Right renal pelvis (tissue), 4 donors: ENCODE measurements at places on chromosomes 12 and 14.

- no peak for DNase-seq
Observed at GRCh38 chr14:75553157-75553556, 25.3 kb upstream of the FLVCR2 start.

DNA sequence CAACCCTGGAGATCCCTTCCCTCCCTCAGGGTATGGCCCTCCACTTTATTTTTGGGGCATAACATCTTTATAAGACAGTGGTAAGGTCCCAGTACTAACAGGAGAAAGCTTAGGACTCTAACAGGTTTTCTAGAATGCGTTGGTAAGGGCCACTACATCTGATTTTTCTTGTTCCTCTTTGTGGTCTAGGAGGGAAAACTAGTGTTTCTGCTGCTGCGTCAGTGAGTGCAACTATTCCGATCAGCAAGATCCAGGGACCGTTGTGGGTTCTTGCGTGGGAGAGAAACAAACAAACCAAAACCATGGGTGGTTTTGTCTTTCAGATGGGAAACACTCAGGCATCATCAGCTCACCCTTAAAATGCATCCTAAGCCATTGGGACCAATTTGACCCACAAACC lies 123.6 kb upstream of the SLC16A7 start:
- DNase-seq: no peak

DNA sequence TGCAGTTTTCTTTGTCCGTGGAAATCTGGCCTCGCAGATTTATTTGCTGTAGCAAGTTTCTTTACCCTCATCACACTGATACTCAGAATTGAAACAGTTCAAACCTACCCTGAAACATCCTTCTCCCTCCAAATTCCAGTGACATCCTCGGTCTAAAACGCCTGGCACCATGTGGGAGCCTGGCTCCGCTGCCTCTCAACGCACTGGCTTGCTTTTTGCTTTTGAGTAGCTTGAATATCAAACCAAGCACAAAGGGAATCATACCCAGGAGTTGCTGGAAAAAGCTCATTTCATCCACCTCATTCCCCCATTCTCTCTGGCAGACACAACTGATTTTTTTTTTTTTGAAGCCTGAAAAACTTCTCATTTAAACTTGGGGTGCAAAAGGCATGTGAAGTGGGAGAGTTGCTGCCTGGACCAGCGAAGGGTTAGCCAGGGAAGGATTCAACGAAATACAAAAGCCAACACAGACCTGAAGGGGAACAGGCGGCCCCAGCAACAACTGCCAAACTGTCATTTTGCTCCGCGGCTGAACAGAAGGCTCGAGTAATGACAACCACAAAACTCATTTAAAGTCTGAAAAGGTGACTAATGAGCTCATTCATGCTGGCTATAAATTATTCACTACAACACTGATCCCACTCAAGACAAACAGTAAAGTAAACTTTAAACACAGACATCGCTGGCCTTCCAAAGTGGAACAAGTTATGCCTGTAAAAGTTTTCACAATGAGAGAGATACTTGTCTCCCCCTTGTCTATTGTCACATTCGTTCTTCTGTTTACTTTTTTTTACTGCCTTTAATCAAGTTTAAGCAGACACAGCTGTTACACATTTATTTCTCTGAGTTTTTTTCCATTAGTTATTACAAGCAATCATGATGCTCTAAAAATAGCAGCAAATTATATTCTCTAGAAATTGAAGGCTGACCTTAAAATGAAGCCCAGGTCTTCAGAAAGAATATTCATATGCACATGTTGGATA lies 12.5 kb upstream of the FOXN3 start:
- DNase-seq: no peak

- DNase-seq: no peak
Observed at GRCh38 chr14:35122696-35123387, 490 bp downstream of the PRORP start.

DNA sequence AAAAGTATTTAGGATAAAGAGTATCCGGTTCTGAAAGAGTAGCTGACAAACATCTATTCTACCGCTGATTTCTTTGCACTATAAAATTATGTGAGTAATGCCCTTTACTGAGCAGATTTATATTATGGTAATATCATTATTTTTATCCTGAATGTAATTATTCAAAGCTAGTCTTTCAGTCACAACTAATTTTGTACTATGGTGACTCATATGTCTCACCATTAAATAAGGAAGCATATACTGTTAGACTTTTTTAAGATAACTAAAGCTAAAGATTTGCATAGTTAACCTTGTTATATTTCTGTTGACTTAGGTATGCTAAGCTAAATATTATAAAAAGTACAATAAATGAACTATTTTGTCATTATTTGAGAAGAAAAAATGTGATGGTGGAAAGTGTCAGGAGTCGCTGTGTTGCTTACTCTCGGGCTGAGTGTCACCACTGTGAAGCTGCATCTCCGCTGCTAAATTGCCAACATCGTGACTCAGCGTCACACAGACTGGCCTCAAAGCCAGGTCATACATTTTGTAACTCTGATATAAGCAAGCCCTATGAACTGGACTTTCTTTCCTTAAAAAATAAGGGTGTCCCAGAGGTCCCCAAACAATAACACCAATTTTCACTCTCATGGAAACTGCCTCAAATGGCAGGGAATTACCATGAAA lies 69.1 kb upstream of the SSTR1 start:
- no peak for DNase-seq

DNA sequence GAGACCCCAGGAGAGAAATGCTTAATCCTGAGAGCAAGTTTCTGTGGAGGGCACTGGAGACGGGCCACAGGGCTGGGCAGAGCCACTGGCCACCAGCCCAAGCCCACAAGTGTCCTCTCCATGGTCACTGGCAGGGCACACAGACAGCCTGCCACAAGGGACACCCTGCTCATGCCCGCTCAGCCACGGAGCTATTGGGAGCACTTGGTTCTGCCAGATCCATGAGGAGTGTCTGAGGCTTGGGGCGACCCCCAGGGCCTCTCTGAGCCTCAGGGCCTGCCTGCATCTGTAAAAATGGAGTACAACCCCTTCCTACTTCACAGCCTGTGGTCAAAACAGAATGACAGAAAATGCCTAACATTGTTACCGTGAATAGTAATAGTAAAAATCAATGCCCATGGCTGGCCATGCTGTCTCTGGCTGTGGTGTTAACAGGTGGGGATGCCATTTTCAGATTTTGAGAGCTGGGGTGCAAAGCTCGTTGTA lies 3.2 kb downstream of the PGF start:
- no peak for DNase-seq

DNA sequence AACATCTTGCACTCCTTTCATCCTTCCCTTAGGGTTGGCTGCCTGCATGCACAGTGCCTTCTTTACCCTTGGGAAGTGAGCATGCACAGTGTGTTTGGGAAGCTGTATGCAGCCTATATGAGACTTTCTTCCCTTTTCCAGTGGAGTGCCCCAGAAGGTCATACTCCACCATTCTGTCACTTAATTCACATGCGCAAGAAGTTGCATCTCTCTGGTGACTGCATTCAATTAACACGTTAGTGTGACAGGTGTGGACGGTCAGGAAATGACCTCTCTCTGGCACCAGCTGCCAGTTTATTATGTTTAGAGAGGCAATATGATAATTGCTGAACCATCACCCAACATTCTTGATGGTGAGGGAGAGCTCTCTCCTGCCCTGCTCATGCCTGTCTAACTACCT lies 770.0 kb downstream of the FLRT2 start:
- DNase-seq: no peak

DNA sequence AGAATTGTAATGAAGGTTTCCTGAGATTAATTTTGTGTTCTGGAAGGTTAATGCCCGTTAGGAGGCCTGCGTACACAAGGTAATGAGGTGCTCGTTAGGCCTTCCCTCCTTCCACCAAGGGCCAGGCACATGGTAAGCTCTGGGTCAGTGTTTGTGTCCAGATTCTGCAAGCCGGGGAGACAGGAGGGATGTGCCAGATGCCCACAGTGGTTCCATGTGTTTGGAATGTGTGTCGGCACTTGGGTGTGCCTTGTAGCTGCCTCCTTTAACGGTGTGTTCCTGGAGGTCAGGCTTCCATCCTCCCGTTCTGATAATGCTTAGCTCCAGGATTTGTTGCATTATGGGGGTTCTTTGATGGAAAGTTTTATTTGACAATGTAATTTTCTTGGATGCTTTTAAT lies 5.7 kb downstream of the TRAF3 start:
- no peak for DNase-seq

DNA sequence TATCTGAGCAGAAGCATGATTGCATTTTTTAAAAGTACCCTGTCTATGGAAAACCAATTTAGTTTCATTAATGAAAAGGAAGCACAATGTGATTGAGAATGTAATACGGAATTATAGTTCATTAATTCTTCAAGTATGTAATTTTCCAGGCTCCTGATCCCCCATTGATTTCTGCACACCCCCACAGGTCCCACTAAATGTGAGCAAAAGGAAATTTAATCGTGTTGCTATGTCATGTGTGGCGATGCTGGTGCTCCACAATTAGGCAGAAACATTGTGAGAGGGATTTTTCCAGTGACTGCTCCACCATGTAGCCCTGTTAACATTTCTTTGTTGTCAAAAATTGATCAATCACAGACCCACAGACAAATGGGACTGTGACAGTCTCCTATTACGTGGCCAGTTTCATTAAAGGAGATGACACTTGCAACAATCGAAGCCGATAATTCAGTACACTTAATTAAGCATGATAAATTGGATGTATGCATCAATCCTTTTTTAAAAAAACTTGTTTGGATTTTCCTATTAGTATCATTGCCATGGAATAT lies 306.0 kb downstream of the NELL2 start:
- DNase-seq: no peak

DNA sequence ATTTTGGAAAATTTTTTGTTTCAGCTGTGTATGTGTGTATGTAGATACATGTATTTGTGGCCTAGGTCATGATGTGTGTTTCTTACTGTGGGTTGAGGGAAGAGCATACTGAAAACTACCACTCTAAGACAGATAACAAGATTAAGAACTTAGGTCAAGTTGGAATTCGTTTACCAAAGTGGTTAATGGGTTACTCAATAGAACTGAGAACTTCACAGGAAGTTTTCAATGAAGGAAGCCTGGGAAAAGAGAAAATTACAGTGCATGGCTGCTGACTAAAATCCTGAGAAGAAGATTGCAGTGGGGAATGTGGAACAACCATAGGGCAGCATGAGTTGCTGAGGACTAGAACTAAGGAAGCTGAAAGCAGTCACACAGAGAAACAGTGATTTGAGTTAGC lies 21.4 kb upstream of the FOXG1 start:
- no peak for DNase-seq

GRCh38 chr12:130664772-130665171 lies 51.3 kb downstream of the RIMBP2 start:
- DNase-seq: no peak

DNA sequence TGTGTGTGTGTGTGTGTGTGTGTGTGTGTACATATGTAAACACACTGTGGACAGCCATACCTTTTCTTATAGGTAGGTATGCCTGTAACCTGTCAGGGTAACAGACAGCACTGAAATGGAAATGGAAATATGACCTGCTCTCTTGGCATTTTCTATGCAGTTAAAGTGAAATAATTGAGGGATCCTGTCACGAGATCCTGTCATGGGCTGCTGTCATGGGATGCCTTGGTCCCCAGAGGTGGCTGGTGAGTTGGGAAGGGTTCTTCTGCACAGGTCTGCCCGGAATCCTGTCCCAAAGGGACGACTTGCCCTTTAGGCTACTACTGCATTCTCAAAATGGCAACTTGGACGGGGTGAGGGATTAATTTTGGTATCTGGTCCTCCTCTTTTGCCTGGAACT lies 47.3 kb downstream of the ELK3 start:
- no peak for DNase-seq

GRCh38 chr12:1226951-1227350 lies 235.9 kb downstream of the ERC1 start:
- DNase-seq: no peak

DNA sequence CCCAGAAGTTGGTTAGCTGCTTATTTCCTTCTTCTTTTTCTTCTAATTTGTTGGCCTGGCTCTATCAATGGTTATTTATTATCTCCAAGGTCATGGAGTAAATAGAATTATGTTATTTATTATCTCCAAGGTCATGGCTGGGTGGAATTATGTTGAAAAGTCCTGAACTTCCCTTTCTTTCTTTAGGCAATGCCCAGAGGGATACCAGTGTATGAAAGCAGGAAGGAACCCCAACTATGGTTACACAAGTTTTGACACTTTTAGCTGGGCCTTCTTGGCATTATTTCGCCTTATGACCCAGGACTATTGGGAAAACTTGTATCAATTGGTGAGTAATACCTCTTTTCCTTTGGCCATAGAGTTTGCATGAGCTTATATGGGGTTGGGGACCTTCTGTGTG lies 111.6 kb downstream of the SCN8A start:
- no peak for DNase-seq

- DNase-seq: no peak
Observed at GRCh38 chr14:52000019-52000582, 10.8 kb downstream of the RTRAF start.

DNA sequence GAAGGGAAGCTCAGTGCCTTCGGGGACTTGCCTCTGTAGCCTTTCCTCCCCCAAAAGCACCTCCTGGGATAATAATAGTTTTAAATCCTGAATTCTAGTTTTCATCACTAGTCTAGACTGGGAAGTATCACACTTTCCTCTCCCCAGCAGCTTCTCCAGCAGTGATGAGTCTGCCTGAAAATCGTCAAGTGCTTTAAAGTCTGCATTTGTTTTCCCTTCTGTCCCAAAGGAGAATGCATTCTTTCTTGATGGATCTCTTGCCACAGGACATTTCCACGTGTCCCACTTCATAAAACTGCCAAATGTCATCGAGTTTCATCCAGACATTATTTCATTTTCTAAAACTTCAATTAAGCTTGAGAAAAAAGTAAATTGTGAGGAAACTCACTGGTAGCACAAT lies 15.0 kb downstream of the CSRP2 start:
- no peak for DNase-seq

- DNase-seq: no peak
Observed at GRCh38 chr12:109512608-109513007, 35.2 kb downstream of the UBE3B start.

DNA sequence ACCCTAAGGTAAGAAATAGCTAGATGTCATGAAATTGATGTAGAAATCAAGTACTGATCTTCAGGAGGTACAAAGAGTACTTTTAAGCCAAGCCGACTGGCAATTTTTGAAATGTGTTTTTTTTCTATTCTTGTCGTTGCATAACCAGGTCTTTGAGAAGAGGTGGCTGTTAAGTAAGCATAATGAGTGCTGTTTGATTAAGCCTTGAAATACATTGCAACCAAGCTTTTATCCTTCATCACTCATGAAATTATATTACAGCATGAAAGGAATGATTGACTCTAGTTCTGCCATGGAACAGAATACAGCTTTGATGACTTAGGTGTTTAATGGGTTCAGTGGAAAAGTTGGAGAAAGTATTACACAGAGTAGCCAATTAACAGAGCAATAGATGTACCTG lies 1720.2 kb upstream of the SEL1L start:
- no peak for DNase-seq

- DNase-seq: no peak
Observed at GRCh38 chr12:88519802-88520435, 60.4 kb downstream of the KITLG start.

DNA sequence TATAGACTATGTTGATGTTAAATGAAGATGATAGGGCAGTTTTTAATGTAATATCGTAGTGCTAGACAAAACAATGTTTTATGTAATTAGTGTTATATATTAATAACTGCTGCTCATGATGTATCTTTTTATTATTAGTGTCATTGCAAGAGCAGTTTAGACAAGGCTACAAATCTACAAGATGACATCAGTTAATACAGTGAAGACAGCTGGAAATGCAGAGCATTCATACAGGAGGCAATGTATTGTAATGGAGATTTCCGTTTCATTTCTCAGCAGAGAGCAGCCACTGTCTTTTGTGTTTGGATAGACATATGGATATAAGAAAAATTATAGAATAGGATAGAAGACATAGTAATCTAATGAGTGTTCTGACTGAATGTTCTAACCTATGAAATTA lies 178.0 kb downstream of the FOXG1 start:
- DNase-seq: no peak
